Left ventricle myocardium inferior (tissue), 1 donor: ENCODE measurements at places on chromosomes 11 and 22.
A peak's percentile ranks its signal among the peaks of the same experiment; 100 is the strongest.

- DNase-seq: no peak
Measured at GRCh38 chr22:28981818-28982499, 79.7 kb downstream of the C22orf31 start.

DNA sequence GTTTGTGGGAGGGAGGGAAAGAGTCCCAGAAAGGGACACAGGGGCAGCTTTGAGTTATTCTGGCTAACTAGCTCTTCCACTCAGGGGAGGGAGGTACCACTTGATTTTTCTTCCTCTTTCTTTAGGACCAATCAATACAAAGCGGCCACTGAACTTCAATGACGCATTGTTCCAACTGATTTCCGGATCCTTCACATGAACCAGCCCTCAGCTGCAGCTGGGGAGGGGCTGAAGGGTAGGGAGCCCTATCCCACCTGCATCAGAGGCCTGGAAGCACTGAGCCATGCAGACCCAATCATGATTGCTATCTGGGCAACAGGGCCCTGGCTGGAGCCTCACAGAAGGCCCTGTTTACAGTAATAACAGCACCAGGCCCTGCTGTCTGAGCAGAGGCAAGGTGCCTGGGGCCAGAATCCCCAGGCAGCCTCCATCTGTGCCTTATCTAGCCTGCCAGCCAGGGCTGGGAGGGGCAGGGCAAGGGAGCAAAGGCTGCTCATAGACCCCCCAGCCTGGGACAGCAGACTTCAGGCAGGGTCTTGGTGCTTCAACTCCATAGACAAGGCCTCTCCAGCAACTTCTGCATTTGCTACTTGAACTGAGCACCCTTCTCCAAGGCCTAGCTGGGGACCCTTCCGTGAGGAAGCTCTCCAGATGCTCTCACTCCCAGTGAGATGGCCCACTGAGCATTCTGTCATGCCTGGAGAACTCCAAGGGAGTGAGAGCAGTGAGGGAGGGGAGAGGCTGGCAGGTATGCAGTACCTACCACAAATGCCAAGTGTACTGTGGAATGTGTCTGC, 22.5 kb downstream of the CLPB start:
- no peak for DNase-seq

DNA sequence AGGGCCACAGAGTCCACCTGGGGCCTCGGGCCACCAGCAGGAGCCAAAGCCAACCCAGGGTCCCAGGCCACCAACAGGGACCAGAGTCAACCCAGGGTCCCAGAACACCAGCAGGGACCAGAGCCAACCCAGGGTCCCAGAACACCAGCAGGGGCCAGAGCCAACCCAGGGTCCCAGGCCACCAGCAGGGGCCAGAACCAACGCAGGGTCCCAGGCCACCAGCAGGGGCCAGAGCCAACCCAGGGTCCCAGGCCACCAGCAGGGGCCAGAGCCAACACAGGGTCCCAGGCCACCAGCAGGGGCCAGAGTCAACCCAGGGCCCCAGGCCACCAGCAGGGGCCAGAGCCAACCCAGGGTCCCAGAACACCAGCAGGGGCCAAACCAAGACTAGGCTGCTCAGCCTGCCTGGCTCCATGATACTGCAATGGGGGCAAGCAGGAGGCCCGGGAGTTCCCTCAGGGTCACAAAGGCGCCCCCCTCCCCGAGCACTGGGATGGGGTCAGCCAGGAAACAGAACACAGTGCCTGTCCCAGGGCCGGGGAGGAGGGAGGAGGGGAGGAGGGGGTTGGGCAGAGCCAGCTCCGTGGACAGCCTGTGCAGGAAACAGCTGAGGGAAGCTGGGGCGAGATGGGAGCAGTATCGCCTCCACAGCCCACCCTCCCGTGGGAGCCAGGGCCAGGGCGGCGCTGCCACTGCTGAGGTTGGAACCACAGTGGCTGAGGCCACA, 62.0 kb upstream of the PRR5 start:
- no peak for DNase-seq

GRCh38 chr11:104946907-104947306, 21.5 kb downstream of the CASP4 start:
- DNase-seq: no peak

- DNase-seq: no peak
Measured at GRCh38 chr11:88402192-88402715, 64.7 kb upstream of the CTSC start.

DNA sequence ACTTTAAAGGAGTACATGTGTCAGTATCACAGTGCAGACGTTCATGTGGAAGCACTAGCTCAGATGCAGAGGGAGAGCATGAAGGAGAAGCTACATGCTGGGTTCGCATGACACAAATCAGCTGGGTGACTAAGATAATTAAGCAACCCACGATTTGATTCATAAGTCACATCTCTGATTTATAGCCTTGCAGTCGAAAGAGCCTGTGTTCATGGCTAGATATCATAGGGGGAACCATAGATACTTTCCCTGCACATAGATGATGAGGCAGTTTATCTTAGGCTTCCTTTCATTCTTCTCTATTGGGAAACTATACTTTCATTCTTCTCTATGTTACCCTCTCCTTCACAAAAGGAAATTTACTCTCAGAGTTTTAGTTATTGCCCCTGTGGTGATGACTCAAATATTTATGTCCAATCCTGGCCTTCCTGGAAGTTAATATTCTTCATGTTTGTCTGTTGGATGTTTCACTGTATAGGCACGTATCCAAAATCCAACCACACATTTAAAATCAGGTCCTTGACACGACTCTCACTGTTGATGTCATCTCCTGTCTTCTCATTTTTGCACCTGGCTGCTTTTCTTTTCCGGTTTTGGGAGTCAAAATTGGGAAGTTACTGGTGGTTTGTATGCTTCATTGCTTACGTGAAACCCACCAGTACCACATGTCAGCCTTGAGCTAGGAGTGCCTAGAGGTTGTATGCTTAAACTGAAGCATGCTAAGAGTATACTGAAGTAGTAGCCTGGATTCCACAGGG, 56.3 kb upstream of the SLC5A12 start:
- no peak for DNase-seq

GRCh38 chr11:107587306-107587979, 3.5 kb upstream of the ELMOD1 start:
- no peak for DNase-seq

DNA sequence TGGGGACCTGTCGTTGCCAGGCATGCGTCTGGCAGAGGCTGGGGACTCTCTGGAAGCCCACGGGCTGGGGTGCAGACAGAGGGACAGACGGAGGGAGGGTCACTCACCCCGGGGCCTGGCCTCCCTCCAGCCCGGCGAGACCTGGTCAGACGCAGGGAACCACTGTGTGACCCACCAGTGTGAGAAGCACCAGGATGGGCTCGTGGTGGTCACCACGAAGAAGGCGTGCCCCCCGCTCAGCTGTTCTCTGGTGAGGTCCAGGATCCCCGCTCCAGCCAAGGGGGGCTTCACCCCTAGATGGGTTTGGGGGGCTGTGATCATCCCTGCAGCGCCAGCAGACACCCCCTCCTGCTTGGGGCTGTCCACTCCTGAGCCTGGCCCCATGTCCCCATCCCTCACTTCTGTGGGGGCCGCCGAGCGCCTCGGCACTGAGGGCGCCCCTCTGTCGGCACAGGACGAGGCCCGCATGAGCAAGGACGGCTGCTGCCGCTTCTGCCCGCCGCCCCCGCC, 23.6 kb upstream of the MUC5B start:
- DNase-seq: no peak

- DNase-seq: no peak
Measured at GRCh38 chr22:36981247-36981775, 37.9 kb downstream of the TST start.

DNA sequence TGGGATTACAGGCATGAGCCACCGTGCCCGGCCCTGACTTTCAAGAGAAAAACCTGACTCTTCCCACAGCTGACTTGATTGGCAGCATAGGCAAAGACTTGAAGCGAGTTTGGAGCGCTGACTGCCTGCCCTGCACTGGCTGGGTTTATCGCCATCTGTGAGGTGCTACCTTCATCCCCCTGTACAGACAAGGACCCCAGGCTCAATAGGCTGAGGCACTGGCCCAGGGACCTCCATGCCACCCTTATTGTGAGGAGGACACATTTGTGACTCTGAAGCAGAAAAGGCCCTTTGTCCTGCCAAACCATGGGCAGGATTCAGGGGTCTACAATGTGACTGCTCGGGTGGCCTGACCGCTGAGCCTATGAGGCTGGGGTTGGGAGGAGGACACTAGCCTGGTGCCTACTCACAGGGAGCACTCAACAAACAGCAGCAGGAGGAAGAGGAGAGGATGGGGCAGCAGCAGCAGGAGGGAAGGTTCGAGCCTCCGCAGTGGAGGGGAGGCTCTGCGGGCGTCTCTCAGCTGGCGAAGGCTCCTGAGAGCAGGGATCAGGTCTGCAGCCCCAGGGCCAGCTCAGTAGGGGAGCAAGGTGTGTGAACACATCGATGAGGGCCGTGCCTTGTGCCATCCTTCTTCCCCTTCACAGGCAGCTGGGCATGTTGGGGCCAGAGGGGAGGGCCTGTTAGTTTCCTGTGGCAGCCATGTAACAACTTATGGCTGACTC, 72.9 kb upstream of the WNT7B start:
- peak; percentile 14 for DNase-seq

DNA sequence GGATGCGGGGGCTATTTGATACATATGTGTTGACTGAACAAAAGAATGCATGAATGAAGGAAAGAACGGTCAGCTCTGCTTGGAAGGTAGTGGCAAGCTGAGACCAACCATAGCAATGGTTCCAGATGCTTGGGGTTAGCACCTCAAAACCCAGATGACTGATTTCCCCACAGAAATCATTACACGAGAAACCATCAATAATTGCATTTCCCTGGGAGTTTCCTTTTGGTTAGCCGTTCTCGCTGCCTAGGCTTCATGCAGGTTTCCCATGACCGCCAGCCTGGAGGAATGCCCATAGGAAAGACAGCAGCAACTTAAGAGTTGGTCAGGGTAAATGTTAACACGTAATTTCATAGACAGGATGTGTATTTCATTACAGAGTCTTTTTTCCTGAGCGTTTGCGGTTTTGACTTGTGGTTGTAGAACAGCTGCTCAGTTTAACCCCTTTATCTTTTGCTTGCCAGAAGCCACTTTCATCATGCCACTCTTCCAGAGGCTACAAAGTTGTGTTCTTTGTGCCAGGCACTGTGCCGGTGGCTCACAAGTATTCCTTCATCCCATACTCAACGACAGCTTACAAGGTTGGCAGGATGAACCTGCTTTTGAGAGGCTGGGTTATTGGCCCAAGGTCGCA, 2.8 kb downstream of the IL17RA start:
- DNase-seq: no peak

DNA sequence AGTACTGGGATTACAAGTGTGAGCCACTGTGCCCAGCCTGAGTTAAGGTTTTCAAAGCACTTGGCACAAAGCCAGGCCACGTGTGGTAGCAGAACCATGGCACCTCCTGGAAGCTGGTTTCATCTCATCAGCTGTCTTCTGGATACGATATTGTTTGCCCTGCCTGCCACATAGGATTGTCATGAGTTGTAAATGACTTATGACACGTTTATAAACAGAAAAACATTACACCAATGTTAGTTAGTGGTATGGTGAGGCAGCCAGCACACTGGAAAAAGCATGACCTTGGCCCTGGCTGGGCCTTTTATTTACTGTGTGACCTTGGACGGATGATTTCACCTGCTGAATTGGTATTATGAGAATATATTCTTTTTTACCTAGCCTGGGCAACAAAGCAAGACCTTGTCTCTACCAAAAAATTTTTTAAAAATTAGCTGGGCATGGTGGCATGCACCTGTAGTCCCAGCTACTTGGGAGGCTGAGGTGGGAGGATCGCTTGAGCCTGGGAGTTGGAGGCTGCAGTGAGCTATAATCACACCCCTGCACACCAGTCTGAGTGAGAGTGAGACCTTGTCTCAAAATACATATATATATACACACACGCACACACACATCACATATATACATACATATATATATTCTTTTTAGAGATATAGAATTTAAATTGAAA, 24.0 kb upstream of the MYH9 start:
- no peak for DNase-seq

- DNase-seq: peak; percentile 6
Measured at GRCh38 chr22:19879246-19879570, 24.5 kb upstream of the GNB1L start.
